ENCODE measurements at places on chromosomes 7 and 10. TPM values are rescaled to one million over a fixed set of nuclear protein-coding genes. Genes with fewer than 3 reads are reported as not detected.

DNA sequence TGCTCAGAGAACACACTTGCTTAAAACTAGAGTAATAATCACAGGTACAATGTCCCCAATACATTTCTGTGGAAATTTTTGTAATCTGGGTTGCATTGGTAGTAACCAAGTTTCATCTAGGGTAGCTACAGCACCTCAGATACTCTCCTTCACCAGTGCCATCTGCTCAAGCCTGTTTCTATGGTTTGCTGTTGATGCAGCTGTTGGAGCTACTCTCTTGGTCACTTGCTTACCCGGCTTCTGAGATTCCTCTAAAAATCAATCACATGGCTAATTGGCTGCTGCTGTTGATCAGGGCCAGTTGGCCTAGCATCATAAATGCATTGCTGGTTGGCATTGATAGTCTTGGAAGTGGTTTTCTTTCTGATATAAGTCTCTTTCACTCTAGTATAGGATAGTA is 220.8 kb downstream of the BICC1 start:
- no peak overlapping the region for H3K4me3 ChIP-seq
- no peak for DNase-seq
- H3K4me1 ChIP-seq: no peaks in the 10 kb centered on the region
- no peak overlapping the region for H3K27ac ChIP-seq
- H3K27me3 ChIP-seq: no peaks in the 10 kb centered on the region

DNA sequence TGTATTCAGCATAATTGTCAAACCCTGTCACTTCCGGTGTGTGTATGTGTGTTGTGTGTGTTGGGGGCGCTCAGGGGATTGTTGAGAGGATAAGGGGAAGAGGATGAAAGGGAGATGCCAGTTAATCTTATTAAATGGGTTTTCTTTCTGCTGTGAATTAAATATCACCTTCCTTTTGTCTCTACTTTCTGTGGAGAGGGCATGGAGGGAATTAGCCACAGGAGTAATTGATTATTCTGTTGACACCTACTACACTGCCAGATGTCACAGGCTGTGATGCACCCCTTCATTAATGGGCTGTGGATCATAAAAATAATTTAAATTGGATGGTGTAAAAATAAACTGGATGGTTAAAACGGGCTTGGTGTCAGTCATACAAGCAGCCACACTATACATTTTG is 311.9 kb downstream of the MDFIC start:
- DNase-seq: no peak
- H3K27me3 ChIP-seq: peaks cover 45% of the 10 kb centered on the region
- no peaks in the 10 kb centered on the region for H3K4me1 ChIP-seq
- H3K36me3 ChIP-seq: no peaks in the 10 kb centered on the region
- no peak overlapping the region for H3K4me3 ChIP-seq
- H3K27ac ChIP-seq: no peak overlapping the region

GRCh38 chr10:63261496-63261895 is 128.4 kb downstream of the NRBF2 start:
- H3K27me3 ChIP-seq: no peaks in the 10 kb centered on the region
- peak overlapping the region; percentile 5 for H3K4me3 ChIP-seq
- no peak for DNase-seq
- peaks cover 60% of the 10 kb centered on the region for H3K4me1 ChIP-seq
- H3K36me3 ChIP-seq: peaks cover 21% of the 10 kb centered on the region
- no peak overlapping the region for H3K27ac ChIP-seq

- no peak for DNase-seq
- H3K27ac ChIP-seq: no peak overlapping the region
- peaks cover 85% of the 10 kb centered on the region for H3K36me3 ChIP-seq
- H3K4me3 ChIP-seq: no peak overlapping the region
- H3K27me3 ChIP-seq: no peaks in the 10 kb centered on the region
- no peaks in the 10 kb centered on the region for H3K4me1 ChIP-seq
These were observed 28.3 kb downstream of the POLR3A start for GRCh38 chr10:78000956-78001472.

DNA sequence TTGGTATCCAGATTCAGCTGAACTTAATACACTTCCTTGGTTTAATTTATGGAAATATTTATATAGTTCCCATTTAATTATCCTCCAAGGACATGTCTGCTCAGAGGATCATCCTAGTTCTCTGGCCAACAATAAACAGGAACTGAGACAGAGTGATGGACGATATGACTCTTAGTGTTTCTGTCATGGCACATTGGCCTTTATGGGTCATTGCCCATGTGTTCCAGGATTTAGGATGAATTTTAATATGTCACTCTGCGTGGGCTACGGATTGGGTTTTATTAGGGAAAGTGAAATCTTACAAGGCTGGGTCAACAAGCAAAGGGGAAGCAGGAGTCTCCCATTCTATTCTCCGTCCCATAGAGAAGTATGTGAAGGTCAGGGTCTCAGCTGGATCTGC is 18.8 kb upstream of the TNPO3 start:
- H3K36me3 ChIP-seq: no peaks in the 10 kb centered on the region
- DNase-seq: no peak
- no peaks in the 10 kb centered on the region for H3K27me3 ChIP-seq
- H3K4me1 ChIP-seq: no peaks in the 10 kb centered on the region
- no peak overlapping the region for H3K27ac ChIP-seq

- peaks cover 21% of the 10 kb centered on the region for H3K4me1 ChIP-seq
- no peak for DNase-seq
- H3K27me3 ChIP-seq: no peaks in the 10 kb centered on the region
- H3K36me3 ChIP-seq: peaks cover 7% of the 10 kb centered on the region
- peak overlapping the region; percentile 65 for H3K27ac ChIP-seq
These were observed 678 bp upstream of the EIF4H start for GRCh38 chr7:74173491-74173865.

DNA sequence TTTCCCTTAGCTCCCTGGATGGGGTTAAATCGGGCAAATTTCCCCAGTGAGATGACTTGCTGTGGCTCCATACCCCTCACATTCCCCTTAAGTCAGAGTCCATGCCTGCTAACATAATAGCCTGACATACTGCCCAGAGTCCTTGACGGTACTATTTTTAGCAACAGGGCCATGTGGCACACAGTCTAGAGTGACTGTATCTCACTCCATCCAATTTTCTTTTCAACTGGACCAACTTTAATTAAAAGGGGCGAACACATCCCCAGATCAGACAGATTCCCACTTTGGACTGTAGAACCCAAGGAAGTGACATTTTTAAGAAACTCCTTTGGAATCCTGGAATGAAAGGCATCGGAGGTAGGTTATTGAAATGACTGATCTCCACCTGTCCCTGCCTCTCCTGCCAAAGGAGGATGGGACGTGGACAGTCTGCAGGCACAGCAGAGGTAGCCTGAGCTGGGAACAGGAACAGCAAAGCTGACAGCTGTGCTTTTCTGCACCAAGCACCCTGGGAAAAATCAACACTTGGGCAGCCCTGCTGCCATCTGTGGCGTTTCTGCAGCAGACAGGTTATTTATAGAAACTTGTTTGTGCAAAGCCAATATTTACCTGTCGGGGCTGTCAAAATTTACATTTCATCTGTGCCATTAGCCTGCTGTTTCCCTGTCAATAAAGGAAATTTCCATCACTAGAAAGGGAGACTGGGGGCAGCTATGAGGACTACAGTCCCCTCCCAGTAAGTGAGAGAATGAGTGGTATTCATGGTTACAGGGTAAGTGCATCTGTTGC is 221.5 kb upstream of the AOAH start:
- DNase-seq: no peak
- no peaks in the 10 kb centered on the region for H3K27me3 ChIP-seq
- peaks cover 10% of the 10 kb centered on the region for H3K4me1 ChIP-seq
- H3K36me3 ChIP-seq: no peaks in the 10 kb centered on the region
- no peak overlapping the region for H3K27ac ChIP-seq
- H3K4me3 ChIP-seq: no peak overlapping the region

- H3K4me3 ChIP-seq: no peak overlapping the region
- no peak for DNase-seq
- no peak overlapping the region for H3K27ac ChIP-seq
- peaks cover 7% of the 10 kb centered on the region for H3K36me3 ChIP-seq
- no peaks in the 10 kb centered on the region for H3K27me3 ChIP-seq
These were observed 26.6 kb downstream of the PFKFB3 start for GRCh38 chr10:6229290-6229689.

- H3K4me1 ChIP-seq: peaks cover 5% of the 10 kb centered on the region
- H3K36me3 ChIP-seq: no peaks in the 10 kb centered on the region
- H3K4me3 ChIP-seq: no peak overlapping the region
- no peaks in the 10 kb centered on the region for H3K27me3 ChIP-seq
- no peak for DNase-seq
These were observed 101.2 kb upstream of the SEC61G start for GRCh38 chr7:54860003-54860775.

DNA sequence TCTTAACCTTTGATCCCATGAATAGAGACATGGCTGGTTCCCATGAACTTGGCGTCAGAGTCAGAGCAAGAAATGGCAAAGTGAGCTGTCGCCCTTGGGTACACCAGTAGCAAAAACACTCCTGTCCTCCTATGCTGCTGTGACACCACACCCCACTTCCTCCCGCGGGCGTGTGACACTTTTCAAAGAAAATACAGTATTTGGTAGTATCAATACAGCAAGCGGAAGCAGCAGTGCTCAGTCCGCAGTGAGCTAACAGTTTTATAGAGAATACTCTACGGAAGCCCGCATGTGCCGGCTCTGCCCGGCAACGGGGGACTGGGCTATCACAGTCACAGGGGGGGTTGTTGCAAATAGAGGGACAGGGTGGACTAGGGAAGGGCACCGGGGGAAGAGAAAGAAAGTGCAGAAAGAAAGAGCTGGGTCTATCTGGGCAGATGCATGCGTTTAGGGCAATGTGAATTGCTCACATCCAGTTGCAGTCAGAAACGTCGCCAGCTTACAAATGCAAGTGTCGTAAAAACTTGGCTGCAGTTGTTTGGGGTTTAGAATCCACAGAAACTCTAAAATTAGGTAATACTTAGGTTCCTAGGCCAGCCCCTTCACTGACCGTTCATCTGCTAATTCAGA is 49.8 kb downstream of the PRKCQ start:
- H3K36me3 ChIP-seq: no peaks in the 10 kb centered on the region
- DNase-seq: no peak
- H3K27ac ChIP-seq: no peak overlapping the region
- peaks cover 6% of the 10 kb centered on the region for H3K4me1 ChIP-seq

GRCh38 chr10:4281190-4281825 is 496.3 kb upstream of the KLF6 start:
- H3K27me3 ChIP-seq: no peaks in the 10 kb centered on the region
- no peaks in the 10 kb centered on the region for H3K4me1 ChIP-seq
- H3K27ac ChIP-seq: no peak overlapping the region
- no peak overlapping the region for H3K4me3 ChIP-seq
- DNase-seq: peak; percentile 13

DNA sequence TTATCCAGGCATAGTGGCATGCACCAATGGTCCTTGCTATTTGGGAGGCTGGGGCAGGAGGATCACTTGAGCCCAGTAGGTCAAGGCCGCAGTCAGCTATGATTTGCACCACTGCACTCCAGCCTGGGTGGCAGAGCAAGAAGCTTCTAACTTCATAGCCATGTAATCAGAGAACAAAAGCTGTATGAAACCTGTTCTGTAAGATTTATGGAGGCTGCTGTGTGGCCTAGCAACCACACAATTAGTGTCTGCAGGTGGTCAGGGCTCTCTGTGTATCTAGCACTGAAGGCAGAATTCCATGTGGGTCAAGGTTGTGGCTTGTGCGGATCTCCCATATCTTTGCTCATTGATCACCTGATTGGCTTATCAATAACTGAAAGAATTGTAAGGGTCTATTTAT is 221.5 kb upstream of the FOXK1 start:
- no peak overlapping the region for H3K4me3 ChIP-seq
- H3K27me3 ChIP-seq: no peaks in the 10 kb centered on the region
- peaks cover 4% of the 10 kb centered on the region for H3K4me1 ChIP-seq
- no peak overlapping the region for H3K27ac ChIP-seq
- DNase-seq: no peak

- no peak overlapping the region for H3K4me3 ChIP-seq
- no peaks in the 10 kb centered on the region for H3K27me3 ChIP-seq
- H3K4me1 ChIP-seq: peaks cover 25% of the 10 kb centered on the region
These were observed 96.1 kb downstream of the SH3PXD2A start for GRCh38 chr10:103759100-103759781.

GRCh38 chr10:120841522-120842189 is 9.5 kb upstream of the WDR11 start:
- no peaks in the 10 kb centered on the region for H3K27me3 ChIP-seq
- no peaks in the 10 kb centered on the region for H3K4me1 ChIP-seq
- no peaks in the 10 kb centered on the region for H3K36me3 ChIP-seq
- H3K4me3 ChIP-seq: no peak overlapping the region

GRCh38 chr7:1122832-1123501 is 35.1 kb downstream of the GPER1 start:
- no peak overlapping the region for H3K4me3 ChIP-seq
- H3K27me3 ChIP-seq: no peaks in the 10 kb centered on the region
- H3K36me3 ChIP-seq: 0 out of 2 replicates have a peak, but pooled peaks cover 5% of the 10 kb centered on the region
- peak overlapping the region; percentile 26 for H3K27ac ChIP-seq
- H3K4me1 ChIP-seq: peaks cover 4% of the 10 kb centered on the region
- no peak for DNase-seq

DNA sequence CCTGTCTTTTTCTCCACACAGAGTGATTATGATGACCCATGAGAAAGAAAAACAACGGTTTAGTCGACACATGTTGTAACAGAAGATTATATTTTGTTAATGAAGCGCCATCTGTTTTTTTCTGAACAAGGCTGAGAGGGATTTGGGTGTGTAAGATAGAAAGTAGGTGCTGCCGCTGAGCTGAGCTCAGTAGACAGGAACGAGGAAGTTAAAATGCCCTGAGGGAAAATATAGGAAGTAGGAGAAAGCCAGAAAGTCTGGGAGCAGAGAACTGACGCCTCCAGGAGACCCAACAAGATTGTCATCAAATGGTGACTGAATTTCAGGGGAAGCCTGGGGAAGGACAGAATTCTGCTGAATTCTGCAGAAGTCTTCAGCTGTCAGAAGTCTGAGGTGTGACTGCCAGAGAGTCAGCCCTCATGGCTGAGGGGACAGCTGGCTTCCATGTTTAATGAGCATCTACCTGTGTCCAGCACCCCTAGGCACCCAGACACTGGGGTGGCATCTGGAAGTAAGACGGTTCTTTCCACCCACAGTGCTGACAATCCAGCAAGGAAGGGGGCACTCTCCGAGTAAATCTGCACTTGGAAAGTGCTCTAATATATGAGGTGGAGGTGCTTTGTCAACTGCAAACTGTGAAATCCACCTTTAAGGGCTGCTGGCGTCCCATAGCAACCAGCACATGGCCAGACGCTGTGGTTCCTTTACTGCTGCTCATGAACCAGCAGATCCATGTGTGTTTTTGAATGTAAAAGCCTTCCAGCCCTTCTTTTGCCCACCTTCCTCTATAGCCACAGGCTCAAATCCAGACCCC is 12.5 kb upstream of the TSPAN15 start:
- H3K4me1 ChIP-seq: peaks cover 5% of the 10 kb centered on the region
- DNase-seq: no peak
- no peaks in the 10 kb centered on the region for H3K36me3 ChIP-seq
- no peaks in the 10 kb centered on the region for H3K27me3 ChIP-seq

- no peak overlapping the region for H3K27ac ChIP-seq
- H3K4me3 ChIP-seq: peak overlapping the region; percentile 81
- no peaks in the 10 kb centered on the region for H3K36me3 ChIP-seq
- DNase-seq: peak; percentile 72
These were observed 18.5 kb upstream of the ACBD5 start for GRCh38 chr10:27258838-27259812.

IL2RA gene
- not detected for total RNA-seq

DTX2 gene
- total RNA-seq: 72.8 TPM

GIMAP1 gene
- total RNA-seq: not detected

ALOX5 gene
- 5.7 TPM for total RNA-seq

FOXI2 gene
- 1.1 TPM for total RNA-seq

WEE2 gene
- 0.16 TPM for total RNA-seq

TSPAN15 gene
- 12.5 TPM for total RNA-seq

ADRA2A gene
- total RNA-seq: 2.5 TPM

All from GM23338 (cell line).